ENCODE measurements at places on chromosomes 12 and 14.

DNA sequence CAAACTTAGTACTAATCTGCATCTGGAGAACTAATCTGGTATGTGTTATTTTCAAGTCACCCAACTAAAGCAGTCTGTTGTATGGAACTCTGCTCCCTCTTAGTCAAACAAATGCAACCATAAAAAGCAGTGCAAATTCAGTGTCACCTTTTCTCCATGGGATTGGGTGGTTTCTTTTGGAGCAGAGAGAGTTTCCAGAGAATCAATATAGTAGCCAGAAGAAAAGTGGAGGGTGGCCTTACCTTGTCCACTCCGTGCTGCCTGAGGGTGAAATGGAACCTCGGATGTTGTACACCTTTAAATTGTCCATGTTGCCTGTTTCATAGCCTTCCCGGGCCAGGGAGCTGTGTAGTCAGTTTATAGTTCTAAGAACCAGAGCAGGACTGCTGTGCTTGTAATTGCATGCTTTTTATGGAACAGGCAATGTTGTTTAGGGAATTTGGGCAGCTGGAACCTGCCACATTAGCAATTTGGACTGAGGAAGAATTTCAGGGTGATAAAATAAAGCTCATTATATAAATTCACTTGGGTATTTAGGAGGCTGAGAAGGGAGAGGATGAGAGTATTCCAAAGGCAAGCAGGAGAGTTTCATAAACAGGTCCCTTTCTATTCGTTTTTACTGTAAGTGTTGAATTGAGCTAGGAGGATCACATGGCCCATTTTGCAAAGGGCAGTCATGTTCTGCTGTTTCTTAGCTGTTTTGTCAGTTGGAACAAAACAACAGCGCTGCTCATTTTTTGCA, 60.5 kb downstream of the CRADD start:
- DNase-seq = no peak

- no peak for DNase-seq
These were observed 5.4 kb downstream of the FOXJ2 start for GRCh38 chr12:8037947-8038346.

- no peak for DNase-seq
These were observed 870.8 kb downstream of the GALC start for GRCh38 chr14:87122166-87122565.

- no peak for DNase-seq
These were observed 17.3 kb upstream of the TC2N start for GRCh38 chr14:91884664-91885063.

- peak; percentile 51 for DNase-seq
These were observed 483 bp downstream of the POC1B start for GRCh38 chr12:89525305-89525823.

DNA sequence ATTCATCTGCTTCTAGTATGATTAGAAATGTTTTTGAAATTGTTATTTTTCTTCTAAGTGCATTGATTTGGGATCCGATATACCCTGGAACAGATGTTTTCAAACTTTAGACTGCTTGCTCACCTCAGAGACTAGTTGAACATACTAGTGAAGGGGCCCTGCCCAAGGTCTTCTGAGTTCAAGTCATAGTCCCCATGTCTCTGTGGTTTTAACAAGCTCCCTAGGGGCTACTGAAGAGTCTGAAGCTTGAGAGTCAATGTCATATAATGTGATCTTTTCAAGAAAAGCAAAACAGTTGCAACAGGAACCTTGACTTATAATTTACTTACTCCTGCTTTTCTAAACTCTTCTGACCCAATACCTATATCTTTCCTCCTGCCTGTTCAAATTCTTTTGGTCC, 7.5 kb upstream of the UBE2N start:
- DNase-seq = no peak

- peak; percentile 65 for DNase-seq
These were observed at the start of gene SALL2 for GRCh38 chr14:21525962-21526671. SALL2 (minus strand) TSS chr14:21526346; CDS start chr14:21526127, 219 bp downstream.

DNA sequence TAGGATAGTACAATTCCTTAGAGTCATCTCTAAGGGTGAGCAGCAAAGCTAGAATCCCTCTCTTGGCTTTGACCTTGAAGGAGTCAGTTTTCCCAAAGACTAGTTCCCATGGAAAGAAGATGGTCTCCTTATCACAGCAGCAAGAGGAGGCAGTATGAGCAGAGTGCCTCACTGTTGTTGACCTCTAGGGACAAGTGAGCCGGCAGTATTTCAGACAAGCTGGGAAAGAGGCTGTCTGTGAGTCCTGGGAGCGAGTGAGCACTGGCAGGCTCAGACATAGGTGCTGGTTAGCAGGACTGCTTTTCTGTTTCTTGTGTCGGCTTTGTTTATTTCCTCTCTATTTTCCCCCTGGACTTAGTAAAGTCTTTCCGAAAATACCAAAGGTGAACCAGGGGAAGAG, 60.7 kb downstream of the NTF3 start:
- no peak for DNase-seq

- no peak for DNase-seq
These were observed 7.6 kb upstream of the HOXC4 start for GRCh38 chr12:54045868-54046521.

- no peak for DNase-seq
These were observed 138.9 kb upstream of the DHRS4 start for GRCh38 chr14:23814527-23815256.

DNA sequence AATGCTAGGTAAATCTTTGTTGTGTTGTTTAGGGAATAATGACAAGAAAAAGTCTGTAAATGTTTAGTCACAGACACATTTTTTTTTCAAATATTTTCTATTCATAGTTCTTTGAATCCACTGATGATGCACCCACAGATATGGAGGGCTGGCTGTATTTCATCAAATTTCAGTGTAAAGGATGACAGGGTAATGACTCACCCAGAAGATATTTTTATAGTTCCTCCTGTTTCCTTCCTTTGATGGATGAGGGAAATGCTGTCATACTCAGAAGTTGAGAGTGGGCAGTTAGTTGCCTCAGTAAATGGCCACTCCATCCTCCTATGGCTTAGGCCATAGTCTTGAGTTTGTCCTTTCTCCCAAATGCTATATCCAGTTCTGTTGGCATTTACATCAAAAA, 76.9 kb upstream of the REP15 start:
- DNase-seq = no peak

GRCh38 chr12:6552140-6552551, 3.7 kb downstream of the IFFO1 start:
- no peak for DNase-seq

DNA sequence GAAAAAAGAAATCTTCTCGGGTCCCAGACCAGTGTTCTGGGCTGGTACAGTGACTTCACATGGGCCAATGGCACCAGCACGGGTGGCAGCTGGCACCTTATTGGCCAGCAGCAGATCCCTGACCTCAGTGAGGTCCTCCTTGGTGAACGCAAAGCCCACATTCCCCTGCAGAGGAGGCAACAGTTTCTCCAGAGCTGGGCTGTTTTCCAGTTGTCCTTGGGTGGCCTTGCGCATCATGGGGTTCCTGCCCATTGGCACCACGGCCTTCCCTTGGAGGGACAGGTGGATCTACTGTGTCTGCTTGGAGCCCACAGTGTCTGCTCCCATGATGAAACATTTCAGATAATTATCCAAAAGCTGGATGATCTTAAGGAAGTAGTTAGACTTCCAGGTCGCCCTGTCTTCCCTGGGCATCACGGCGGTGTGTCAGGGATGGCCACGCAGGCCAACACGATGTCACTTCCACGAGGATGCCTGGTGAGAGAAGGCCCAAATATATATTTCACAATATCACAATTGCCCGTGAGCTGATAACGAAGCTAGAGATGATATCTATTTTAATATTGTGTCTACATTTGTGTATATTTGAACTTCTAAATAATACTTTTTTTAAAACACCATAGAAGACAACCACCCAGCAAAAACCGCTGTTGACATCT, 15.8 kb downstream of the NFKBIA start:
- DNase-seq = no peak

- no peak for DNase-seq
These were observed 965 bp downstream of the KRT73 start for GRCh38 chr12:52617403-52617785.

DNA sequence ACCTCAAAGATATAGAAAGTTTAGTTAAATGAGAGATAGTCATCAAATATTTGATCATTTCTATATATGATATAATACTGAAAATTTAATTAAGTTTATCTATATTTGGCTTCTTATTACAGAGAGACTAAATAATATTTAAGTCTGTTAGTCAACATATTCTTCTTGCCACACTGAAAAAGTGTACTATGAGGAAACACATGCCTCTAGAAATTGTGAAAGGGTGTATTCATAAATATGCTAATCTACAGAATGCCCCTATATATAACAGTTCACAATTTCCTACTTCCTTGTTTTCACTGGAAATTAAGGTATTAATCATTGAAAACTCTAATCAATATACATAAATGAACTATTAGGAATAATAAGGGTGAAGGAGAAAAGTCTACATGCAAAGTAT, 31.4 kb upstream of the ETV6 start:
- no peak for DNase-seq

DNA sequence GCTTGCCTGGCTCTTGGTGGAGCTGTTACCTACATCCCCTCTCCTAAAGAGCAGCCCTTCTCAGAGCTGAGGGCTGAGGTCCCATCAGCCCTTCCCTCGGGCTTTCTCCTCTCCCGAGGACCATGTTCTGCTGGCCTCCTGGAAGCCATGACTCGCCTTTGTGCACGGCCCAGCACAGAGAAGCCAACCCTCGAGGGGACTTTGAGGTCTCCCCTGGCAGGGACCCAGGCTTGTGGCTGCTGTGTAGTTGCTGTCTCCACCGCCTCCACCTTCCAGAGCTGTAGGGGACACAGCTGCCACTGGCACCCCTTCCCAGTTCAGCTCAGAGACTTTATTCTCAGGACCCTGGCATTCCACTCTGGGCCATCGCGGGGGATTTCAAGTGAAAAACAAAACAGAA, 22.9 kb upstream of the CCND2 start:
- DNase-seq = no peak

DNA sequence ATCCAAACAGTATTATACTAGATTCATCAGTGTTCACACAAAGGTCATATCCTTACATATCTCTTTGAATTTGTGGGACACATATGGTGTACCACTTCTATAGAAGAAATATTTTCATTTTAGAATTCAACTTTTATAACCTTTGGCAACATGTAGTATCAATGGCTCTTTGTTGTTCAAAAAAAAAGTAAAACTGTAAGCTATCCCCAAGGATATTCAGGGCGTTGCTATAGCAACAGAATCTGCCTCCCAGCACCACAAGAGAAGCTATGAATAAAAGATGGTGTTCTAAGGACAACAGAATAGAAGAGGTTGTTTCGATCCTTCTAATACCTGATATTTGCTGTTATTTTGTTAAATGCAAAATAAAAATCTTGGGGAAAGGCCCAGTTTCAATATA, 139.3 kb downstream of the BRMS1L start:
- no peak for DNase-seq

DNA sequence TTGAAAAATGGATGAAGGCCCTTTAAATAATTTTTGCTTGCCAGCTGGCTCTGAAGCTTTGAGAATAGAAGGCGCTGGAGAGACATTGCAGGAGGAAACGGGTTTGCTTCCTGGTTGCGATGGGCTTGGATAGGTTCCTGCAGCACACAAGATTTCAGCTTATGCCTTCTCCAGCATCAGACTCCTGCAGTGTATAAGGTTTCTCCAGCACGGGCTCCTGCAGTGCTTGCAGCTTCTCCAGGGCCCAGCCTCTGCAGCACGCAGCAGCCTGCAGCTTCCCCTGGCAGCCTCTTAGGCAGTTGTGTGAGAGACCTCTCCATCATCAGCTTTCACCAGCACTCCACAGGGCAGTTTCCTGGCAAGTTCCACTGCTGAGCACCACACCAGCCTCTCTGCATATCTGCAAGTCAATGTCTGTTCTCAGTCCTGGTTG, 78.7 kb upstream of the ZDHHC17 start:
- peak; percentile 68 for DNase-seq

DNA sequence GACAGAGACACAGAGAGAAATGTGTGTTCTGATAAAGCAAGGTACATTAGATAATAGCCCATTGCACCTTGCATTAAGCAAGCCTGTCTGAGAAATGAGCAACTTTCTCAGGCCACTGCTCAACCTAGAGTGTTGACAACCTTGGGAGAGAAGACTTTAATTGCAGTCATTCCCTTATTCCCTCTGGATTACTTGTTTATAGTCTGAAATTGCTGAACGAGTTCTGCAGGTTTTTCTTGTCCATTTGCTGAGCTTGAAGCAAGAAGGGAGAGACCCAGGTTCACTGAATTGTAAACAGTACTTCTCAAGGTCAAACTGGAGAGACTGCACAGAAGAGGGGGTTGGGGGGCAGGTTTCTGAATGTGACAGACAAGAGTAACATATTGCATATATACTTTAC, 159.4 kb upstream of the PLEKHG7 start:
- no peak for DNase-seq

DNA sequence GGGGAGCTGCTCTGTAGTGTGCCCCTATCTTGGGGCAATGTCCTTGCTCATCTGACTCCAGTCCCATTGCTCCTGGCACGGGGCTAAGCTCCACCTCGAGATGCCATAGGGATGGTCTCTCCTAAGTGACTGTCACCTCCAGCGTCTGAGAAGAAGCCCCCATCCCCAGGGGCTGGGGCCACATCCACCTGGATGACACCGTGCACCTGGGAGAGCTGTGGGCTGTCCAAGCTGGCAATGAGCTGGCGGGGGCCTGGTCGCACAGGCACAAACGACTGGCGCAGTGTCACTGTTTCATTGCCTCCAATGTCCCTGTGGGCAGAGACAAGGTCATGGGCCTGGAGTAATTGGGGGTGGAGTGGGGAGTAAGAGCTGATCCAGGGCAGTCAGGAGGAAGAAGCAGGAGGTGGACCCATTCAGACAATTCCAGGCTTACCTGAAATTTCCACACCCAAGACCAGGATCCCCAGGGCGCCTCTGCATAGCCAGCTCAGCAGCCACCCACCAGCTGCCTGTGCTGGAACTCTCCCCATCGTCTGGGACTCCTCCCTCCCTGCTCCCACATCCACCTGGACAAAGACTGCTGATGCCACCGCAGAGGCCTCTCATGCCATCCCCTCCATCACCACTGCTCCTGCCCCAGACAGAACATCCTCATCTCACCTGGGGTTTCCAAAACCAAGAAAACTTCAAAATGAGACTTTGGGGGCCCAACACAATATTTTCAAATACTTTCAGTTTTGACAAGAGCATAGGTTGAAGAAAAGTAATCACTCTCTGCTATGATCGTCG, 7.0 kb upstream of the TINF2 start:
- no peak for DNase-seq

- DNase-seq = no peak
These were observed 21.5 kb upstream of the KIF26A start for GRCh38 chr14:104116756-104117340.

- DNase-seq = no peak
These were observed 36.8 kb upstream of the E2F7 start for GRCh38 chr12:77102123-77102522.
